ENCODE measurements at places on chromosomes 2 and 18. TPM values are rescaled to one million over a fixed set of nuclear protein-coding genes. Genes with fewer than 3 reads are reported as not detected.

DNA sequence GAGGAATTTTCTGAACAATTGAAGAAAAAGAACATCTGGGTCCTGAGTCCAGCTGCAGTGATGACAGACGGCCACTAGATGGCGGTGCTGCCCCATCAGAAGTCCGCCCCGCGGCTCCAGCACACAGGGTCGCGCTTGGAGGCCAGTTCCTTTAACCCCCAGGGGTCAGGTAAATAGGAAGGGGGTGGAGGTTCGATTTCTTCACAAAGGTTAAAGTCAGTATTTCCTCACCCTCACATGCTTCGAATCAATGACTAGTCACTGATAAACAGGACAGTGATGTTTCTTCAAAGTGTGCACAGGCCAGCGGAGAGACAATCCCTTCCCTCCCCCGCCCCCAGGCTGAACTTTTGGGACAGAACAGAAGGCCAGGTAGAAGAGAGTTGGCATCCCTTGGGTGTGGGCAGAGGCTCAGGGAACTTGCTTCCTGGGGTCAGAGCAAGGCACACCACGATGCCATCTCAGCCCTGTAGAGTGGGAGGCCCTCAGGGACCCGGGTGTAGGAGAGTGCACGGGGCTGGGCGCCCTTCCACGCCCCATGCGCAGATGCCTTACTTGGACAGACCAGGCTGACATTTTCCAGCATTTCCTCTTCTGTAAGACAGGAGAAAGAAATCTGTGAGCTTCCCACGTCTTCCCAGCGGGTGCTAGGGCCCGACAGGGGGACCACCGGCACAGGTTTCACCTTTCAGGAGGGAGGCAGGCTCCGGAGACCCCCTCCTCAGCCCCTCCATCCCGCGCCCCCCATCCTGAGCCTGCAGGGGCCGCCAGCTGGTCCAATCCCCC, 722 bp downstream of the APOB start:
- DNase-seq = peak; percentile 62

DNA sequence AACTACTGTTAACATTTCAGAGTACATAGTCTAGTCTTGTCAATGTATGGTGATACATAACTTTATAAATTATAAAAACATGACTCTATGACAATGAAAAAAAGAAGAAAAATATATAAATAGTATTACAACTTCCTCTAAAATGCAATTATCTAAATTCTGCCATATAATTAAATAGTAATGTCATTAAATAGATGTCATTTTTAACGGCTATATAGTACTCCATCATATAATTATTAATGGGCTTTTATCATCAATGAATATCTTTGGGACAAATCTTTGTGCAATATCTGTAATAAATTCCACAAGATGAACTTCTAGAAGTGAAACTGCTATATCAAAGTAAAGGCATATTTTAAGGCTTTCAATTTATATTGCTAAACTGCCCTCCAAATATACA, 24.8 kb downstream of the ATF2 start:
- DNase-seq = no peak

The DSG4 gene
- polyA plus RNA-seq = not detected

DNA sequence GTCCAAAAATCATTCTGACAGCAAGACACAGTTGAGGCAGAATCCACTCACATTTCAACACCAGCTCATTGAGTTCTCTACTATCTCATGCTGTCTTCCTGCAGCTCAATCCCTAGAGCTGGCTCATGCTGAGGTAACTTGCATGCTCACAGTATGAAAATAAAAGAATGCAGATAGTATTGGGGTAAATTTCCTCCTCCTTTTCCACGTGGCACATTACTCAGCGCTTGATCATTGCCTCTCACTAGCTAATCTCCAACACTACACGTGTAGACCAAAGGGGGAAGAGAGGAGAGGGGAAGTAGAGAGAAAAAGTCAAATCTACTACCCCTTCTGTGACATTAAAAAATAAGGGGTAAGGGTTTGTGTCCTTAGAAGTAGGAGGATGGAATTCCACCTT, 300.6 kb downstream of the AFF3 start:
- DNase-seq = no peak

The RALBP1 gene
- polyA plus RNA-seq = 72.4 TPM

DNA sequence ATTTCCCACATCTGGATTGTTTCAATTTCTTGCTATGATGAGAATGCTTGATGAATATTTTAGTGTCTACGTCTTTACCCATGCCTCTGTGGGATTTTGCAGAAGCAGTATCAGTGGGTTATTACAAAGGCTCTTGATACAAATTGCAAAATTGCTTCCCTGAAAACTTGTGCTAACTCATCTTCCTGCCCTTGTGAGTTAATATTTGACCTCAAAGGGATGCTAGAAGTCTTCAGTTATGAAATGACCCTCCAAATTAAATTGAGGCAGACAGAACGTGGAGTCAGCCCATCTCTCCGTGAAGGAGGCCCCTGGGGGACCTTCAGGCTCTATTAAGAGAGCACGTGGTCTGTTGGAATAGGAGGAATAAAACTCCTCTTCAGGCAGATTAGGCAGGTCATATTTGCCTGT, 239.2 kb upstream of the HS6ST1 start:
- no peak for DNase-seq

The TMEM198 gene
- polyA plus RNA-seq = 0.49 TPM

GRCh38 chr2:72004976-72005375, 142.7 kb downstream of the CYP26B1 start:
- DNase-seq = no peak

DNA sequence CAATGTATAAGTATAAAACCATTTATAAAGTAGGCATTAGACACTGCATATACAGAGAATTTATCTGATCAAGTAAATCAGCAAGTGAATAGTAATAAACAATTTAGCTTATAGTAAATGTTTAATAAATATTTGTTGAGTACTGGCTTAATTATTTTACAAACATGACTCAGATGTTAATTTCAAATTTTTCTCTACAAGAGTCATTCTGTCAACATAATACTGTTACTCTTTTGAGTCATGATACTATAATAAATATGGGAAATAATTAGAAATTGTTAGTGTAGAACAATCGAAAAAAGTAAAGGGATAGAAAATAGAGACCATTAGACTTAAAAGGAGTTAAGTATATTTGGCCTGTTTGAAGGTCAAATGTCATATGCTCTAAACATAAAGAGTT, 133.6 kb upstream of the MC4R start:
- DNase-seq = no peak

DNA sequence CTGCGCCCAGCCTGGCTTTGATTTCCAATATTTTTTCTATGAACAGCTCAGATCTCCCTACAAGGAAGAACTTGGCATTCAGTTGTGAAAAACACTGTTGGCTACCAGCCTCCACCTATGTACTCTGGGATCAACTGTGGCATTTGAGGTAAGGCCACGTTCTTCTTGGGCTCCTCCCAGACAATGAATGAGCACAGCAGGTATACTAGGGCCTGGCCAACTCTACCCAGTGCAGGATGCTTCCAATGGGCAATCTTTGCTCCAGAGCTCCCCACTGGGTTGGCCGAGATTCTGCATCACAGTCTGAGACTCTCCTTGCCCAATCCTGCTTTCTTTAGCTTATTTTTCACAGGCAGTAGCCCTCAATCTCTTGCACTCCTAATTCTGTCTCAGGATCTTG, 75.9 kb downstream of the TMEM131 start:
- DNase-seq = no peak

The CYRIA gene
- 3.6 TPM for polyA plus RNA-seq

The HOXD8 gene
- polyA plus RNA-seq = 0.05 TPM

The PLCL1 gene
- polyA plus RNA-seq = 0.48 TPM

- DNase-seq = peak; percentile 44
Measured at GRCh38 chr2:238260883-238261282, 21.0 kb upstream of the HES6 start.

- no peak for DNase-seq
Measured at GRCh38 chr18:8406868-8407250, 202.4 kb upstream of the RAB12 start.

The POTEJ gene
- 0.01 TPM for polyA plus RNA-seq

Data from fibroblast of lung (primary cell).